Adipocyte (in vitro differentiated cells): ENCODE measurements at places on chromosomes 3 and 15.

DNA sequence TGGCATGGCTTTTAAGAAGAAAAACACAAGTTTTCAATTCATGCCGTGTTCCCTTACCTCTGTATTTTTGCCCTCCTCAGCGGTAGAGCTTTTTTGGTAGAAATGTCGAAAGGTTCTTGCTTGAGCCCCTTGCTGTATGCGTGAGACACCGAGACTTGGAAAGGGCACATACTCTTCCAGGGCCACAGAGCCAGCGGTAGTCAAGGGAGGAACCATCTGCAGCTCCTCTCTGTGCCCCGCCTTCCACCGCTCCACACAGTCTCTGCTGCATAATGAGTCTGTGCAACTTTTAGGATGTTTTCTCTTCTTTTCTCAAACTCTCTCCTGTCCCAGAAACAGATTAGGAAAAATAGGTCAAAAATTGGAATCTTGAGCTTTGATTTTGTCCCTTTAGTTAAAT is 77.5 kb downstream of the LPP start:
- DNase-seq: no peak

DNA sequence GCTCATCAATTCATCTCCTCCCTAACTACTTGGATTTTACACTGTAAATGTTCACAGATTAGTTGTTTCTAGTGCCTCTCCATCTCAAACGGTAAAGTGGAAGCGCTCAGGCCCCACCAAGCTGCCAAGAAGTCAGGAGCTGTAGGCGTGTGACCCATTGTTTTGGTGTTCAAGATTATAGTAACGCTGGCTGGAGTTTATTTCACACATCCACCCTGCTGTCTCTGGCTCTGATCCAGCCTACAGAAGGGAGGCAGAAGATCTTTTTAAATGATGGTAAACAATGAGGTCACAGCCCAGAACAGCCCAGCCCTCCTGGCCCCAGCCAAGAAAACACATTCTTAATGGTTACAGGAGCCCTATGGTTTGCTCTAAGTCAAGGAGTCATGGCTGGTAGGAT is 25.7 kb upstream of the GALNT15 start:
- no peak for DNase-seq

DNA sequence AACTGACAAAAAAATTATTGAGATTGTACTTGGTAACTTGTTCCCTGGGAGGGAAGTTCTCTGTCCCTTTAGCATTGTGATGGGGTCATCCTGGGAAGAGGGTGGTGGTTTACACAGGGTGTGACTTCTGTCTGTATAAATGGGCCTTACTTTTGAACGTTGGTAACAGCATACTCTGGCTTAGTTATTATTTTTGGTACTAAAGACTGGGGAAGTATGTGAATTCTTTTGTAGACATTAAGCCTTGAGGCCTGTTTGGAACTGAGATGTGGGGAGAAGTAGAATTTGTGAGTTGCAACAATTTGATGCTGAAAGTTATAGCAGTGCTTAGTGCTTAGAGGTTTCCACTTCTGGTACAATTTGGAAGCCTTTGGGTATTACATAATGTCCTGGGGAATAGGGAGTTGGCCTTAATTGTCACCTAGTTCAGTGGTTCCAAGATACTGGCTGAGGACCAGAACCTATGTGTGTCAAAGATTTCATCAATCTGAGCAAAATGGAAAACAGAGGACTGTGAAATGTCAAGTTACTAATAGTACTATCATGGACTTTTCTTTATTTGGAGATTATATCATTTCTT is 15.9 kb downstream of the TLNRD1 start:
- DNase-seq: no peak

- no peak for DNase-seq
These were observed 235.3 kb upstream of the SETMAR start for GRCh38 chr3:4067893-4068292.

DNA sequence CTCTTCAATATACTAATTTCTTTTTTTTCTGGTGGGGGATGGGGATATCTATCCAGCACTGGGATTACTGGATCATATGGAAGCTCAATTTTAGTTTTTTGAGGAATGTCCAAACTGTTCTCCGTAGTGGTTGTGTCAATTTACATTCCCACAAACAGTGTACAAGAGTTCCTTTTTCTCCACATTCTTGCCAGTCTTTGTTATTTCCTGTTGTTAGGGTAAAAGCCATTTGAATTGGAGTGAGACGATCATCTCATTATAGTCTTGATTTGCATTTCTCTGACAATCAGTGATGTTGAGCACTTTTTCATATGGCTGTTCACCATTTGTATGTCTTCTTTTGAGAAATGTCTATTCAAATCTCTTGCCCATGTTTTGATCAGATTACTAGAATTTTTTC is 12.8 kb upstream of the WDR49 start:
- DNase-seq: no peak

DNA sequence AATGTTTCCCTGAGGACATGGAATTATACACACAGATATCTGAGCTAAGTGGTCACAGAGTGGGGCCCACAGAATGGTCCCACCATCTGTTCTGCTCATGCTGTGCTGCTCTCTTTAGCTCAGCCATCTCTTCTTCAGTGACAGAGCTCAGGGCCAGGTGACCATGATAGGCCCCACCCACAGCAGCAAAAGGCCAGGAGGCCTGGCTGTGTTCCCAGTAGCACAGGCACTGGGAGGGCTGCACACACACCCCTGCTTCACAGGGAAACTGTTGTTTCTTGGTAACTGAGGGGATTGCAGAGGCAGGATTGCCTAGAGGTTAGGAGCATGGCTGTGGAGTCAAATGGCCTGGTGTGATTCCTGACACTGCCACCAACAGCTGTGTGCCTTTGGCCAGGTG is 4.8 kb upstream of the FBXW12 start:
- DNase-seq: no peak

- DNase-seq: no peak
These were observed 36.0 kb upstream of the SKIL start for GRCh38 chr3:170321321-170322034.

GRCh38 chr15:49082960-49083359 is 36.7 kb upstream of the SECISBP2L start:
- DNase-seq: peak; percentile 93

DNA sequence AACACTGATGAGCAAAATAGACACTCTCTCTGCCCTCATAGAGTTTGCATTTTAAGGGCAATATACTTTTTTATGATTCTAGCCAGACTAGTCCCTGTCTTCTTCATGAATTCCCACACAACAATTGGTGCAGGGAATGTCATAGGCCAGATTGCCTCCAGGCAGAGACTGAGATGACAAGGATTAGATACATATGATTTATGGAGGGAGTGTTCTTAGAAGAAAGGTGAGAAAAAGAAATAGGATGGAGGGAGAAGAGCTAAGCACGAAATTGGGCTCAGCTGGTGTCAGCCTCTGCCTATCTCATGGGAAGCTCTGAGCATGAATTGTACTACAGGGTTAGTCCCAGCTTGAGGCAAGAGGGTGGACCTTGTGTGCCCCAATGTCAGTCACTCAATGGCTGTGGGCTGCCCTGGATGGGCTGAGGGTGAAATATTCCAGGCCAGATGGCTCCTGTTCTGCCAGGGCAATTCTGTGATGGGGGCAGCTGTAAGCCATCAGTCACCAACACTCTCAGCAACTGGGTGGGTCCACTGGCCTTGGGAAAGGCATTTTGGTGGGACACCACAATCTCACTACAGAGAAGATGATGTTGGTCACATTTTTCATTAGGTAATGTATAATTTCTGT is 31.1 kb downstream of the EIF1B start:
- no peak for DNase-seq

DNA sequence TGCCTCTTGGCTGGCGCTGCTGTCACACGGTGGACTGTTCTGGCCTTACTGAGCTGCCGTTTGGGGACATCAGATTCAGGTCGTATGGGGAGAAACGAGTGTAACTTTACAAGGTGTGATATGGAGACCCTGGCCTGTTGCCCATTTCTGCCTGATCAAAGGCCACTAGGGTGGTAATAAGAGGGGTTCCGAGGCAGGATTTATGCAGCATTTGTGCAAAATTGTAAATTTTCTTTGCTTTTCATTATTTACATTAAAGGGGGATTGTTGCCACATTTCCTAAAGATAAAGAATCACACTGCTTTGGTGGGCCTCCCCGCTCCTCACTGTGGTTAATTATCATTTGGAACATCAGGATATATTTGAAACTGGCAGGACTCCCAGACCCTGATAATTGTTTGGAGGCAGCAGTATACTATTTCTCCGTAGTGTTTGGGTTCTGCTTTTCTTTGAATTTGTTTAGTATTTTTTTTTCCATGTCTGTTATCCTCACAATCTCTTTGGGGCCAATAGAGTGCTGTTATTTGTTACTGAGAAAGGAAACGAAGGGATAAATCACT is 891 bp downstream of the NXPE3 start:
- DNase-seq: peak; percentile 47

DNA sequence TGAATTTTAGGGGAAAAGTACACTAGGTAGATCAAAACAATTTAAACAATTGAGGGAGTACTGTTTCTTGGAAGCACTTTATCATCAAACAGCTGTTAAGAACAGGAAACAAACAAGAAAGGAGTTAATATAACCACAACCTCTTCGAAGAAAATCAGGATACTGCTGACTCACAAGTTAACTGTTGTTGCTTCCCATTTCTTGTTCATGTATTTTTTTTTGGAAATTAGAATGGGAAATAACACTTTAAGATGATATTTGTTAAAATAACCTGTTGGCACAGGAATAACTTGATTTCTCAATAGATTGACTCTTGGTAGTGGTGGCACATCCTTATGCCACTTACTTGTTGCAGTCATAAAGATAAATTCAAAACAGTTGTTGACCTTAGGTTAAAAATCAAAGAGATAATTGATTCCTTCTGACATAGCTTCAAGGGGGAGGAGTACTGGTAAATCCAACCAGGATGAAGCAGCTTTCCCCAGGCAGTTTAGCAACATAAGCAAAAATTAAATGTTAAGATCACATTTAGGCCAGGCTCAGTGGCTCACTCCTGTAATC is 3.3 kb downstream of the BNIP2 start:
- DNase-seq: peak; percentile 66

DNA sequence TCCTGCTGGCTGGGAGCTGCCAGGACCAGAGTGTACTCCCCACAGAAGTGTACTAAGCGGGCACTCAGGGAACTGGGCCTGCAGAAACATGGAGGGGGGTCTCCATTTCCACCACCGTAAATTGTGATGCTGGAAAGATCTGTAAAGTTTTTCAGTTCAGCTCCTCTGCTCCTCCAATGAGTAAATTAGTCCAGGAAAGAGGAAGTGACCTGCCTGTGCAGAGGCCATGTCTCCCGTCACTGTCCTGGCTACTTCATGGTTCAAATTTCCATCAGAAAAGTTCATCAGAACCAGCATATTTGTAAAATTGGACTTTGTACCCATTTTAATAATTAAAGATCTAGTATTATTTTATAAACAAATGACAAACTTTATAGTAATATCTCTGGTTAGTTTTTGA is 226.7 kb upstream of the THBS1 start:
- no peak for DNase-seq

- DNase-seq: no peak
These were observed 5.8 kb downstream of the ACKR2 start for GRCh38 chr3:42814914-42815507.

- DNase-seq: no peak
These were observed 412.9 kb downstream of the TIGIT start for GRCh38 chr3:114706591-114707232.

- peak; percentile 73 for DNase-seq
These were observed 182.7 kb upstream of the GADL1 start for GRCh38 chr3:31077021-31077601.

- no peak for DNase-seq
These were observed 37.0 kb downstream of the CMTM8 start for GRCh38 chr3:32275506-32275905.

DNA sequence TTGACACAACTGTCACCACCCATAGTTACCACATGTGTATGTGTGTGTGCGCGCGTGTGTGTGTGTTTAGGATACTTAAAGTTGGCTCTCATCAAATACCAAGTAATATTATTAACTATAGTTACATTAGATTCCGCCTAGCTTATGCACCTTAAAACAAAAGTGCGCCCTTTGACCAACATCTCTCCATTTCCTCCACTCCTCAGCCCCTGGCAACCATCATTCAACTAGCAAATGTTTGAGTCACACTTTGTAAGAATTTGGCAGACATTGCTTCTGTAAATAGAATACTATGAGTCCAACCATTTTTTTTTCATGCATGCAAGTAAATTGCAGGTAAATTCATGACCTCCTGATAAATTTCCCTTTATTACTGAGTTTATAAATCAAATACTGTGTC is 169.3 kb downstream of the GBE1 start:
- peak; percentile 28 for DNase-seq

DNA sequence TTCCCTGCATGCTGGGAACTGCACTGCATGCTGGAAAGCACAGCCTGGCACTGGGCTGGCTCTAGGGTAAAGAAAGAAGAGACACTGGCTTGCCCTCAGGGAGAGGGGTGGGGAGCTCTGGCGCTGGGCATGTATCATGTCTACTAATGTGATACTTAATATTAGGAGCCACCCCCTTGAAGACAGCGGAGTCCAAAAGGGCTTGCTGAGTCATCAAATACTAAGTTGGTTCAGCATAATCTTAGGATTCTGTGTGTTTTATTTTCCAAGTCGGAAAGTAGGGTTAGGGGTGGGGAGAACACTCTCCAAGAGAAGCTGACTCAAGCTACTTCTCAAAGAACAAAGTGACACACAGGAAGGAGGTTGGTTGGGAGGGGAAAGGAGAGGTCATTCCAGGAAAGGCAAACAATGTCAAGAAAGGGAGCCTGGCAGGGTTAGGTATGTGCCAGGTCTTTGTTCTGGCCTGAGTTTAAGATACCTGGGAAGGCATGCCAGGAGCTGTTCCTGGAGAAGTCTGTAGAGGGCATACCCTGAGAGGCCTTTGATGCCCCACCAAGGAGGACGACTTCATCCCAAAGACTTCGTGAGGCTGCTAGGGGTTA is 237.8 kb upstream of the NR2E3 start:
- DNase-seq: no peak

DNA sequence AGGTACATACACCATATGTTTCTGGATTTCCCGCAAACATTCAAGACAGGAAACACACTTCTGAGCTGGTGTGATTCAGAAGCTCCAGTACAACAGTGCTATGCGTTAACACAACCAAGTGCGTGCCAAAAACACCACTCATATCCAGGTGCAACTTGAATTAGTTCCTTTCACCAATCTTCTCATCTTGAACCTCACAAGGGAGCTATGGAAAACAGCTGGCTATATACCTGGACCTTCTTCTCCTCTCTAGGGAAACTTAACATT is 31.3 kb downstream of the SUSD5 start:
- DNase-seq: no peak

- DNase-seq: no peak
These were observed 151.9 kb upstream of the CMC1 start for GRCh38 chr3:28089527-28089897.

DNA sequence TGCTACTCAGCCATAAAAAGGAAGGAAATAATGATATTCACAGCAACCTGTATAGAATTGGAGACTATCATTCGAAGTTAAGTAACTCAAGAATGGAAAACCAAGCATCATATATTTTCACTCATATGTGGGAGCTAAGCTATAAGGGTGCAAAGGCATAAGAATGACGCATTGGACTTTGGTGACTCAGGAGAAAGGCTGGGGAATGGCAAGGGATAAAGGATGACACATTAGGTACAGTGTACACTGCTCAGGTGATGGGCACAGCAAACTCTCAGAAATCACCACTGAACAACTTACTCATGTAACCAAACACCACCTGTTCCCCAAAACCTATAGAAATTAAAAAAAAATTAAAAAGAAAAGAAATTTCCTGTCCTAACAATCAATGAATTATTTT is 42.7 kb downstream of the ALCAM start:
- no peak for DNase-seq
